ENCODE measurements at places on chromosomes 7 and 10.

DNA sequence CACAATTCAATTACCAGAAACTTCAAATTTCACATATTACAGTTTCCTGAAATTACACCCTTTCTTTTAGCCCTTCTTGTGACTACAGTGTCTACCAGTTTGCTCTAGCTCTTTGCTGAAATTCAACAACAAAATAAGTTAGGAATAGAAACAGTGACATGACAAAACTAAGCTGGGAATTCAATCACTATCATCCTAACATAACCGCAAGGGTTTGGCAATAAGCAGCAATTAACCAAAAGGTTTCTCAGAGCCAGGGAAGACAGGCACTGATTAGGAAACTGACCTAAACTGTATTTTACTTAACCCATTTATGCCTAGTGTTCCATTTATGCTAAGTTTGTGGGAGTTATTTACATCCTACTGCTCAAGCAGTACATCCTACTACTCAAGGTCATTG is 31.3 kb downstream of the HIBADH start:
- no peak for DNase-seq

- DNase-seq = no peak
Measured at GRCh38 chr7:91286432-91286831, 22.2 kb downstream of the FZD1 start.

- no peak for DNase-seq
Measured at GRCh38 chr10:49534670-49535381, 4.1 kb downstream of the ERCC6 start.

GRCh38 chr7:93258661-93259060 is 26.5 kb downstream of the VPS50 start:
- no peak for DNase-seq

GRCh38 chr10:78215645-78216044 is 182.0 kb downstream of the RPS24 start:
- no peak for DNase-seq

GRCh38 chr7:30909431-30909830 is 2.2 kb upstream of the AQP1 start:
- DNase-seq = no peak

- DNase-seq = no peak
Measured at GRCh38 chr10:43925793-43926192, 277.1 kb upstream of the ZNF32 start.

DNA sequence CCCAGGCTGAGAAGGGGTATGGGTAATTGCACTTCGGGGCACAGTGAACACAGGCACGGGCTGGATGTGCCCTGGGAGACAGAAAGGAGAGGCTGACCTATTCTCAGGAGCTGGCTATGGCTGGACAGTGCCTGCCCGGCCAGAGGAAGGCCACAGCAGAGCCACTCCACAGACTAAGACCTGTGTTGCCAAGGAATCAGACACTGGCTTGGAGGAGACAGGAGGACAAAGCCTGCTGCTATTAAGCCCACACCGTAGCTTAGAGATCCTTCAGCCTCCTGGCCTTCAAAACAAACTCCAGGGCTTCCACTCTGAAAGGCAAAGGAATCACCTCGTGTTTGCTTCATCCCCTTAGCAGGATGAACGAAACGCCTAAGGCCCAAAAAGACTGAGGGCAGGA is 82.2 kb downstream of the ALOX5 start:
- DNase-seq = no peak

DNA sequence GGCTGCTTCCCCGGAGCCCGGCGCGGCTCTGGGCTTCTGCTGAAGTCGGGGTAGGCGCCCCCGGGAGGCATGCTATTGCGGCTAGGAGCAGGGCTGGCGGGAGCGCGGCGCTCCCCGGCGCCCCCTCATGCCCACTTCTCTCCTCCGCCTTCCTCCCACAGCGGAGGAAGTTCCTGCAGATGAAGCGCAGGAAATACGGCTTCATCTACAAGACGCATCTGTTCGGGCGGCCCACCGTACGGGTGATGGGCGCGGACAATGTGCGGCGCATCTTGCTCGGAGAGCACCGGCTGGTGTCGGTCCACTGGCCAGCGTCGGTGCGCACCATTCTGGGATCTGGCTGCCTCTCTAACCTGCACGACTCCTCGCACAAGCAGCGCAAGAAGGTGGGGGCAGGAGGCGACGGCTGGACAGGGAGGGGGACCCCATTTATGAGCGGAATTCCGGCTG is 479 bp downstream of the CYP26A1 start:
- DNase-seq = no peak

GRCh38 chr7:106354822-106355221 is 70.0 kb upstream of the NAMPT start:
- DNase-seq = no peak

- no peak for DNase-seq
Measured at GRCh38 chr7:138549082-138549481, 89.0 kb downstream of the TRIM24 start.

DNA sequence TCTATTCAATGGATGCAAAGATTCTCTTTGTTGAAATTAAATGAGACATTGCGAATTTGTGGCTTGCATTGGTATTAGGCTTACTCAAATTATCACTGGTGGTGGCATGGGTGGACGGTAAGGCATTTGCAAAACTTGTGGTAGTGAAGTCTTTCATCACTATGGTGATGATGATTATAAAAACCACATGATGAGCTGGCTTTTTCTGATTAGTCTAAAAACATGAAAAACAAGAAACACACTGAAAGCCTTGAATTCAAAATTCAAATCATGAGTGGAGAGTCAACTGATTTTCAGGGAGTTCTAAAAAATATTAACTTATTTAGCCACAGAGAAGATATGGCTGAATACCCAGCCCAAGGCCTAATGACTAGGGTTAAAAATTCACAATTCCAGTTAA is 99.8 kb upstream of the HGF start:
- no peak for DNase-seq

DNA sequence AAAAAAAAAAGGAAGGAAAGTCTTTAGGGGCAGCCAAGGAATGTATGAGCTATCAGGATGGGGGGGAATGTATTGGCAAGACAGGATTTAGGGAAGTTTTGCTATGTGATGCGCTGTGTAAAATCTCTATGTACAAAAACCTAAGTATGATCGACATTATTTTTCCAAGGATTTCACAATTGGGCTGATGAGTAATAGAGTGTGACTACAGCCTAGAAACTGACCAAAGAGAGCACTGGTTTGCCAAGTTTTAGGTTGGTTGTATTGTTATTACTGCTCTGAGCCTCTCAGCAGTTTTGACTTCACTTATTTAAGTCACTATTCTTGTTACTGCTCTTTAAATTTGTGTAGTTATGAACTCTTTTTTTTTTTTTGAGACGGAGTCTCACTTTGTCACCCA is 107.3 kb downstream of the NRCAM start:
- no peak for DNase-seq

- no peak for DNase-seq
Measured at GRCh38 chr10:8035641-8036470, 18.6 kb upstream of the GATA3 start.

GRCh38 chr7:24574386-24574785 is 1.1 kb downstream of the PALS2 start:
- no peak for DNase-seq

All from T follicular helper cell (primary cell).